T-helper 9 cell (primary cell): ENCODE measurements at places on chromosomes 7 and 10.

GRCh38 chr7:76202666-76203030 is 952 bp downstream of the SRRM3 start:
- DNase-seq, result no peak

GRCh38 chr7:93245525-93246432 is 13.6 kb downstream of the VPS50 start:
- DNase-seq, result no peak

DNA sequence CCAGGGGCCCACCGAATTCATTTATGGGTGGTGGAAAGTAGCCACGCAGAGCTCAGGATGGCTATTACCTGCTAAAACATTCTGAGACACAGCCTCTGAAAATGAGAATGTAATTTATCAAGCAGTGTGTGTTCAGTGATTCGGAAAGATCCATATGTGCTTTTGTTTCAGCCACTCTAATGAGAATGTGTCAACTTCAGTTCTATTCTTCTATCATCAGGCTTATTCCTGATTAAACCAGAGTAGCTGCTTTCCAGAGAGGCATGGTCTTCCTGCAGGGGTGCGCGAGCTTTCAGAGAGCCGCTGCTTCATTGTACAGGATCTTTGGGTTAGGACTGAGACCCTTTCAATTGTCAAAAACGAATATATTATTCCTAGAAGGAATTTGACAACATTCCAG is 167.6 kb downstream of the OTUD1 start:
- no peak for DNase-seq

DNA sequence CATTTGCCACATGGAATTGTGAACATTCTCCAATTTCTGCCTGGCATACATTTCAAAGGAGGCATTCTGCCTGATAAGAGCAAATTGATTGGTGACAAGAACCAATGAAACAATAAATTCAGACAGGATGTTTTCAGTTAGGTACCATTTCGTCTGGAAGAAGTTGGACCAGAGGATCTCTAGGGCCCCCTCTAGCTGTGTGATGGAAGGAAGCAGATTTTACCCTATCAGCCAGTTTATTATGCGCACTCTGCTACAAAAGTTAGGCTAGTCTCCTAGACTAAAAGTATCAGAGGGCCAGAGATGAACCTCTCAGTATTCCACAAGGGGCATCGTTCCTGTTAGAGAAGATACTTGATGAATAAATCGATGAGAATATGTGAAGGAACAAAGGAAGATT is 118.0 kb downstream of the BUB3 start:
- no peak for DNase-seq

DNA sequence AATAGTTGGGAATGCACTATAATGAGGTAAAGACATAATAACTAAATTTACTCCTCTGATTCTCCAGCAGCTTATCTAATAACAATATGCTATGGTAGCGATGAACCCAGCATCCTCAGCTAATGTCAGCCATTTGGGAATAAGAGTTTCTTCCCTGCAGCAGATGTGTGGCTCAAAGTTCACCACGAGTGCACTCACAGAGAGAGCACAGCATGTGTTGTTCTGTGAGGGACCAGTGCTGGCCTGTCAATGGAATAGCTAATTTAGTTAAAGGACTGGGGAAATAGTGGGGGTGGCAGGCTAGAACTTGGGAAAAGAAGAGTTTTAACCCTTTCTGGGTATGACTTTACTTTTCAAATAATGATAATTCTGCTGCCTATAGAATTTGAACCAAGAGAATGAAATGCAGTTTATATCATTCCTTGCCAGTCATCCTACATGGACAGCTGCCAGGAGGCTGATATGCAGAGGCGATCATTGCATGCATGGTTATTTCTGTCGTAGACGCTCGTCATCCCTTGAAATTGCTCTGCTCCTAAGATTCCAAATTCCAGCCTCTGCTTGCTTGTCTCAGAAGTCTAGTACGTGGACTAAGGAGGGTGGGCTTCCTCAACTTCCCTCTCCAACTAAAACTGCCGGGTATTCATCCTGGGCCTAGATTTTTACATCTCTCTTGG is 355.6 kb downstream of the RNLS start:
- no peak for DNase-seq

DNA sequence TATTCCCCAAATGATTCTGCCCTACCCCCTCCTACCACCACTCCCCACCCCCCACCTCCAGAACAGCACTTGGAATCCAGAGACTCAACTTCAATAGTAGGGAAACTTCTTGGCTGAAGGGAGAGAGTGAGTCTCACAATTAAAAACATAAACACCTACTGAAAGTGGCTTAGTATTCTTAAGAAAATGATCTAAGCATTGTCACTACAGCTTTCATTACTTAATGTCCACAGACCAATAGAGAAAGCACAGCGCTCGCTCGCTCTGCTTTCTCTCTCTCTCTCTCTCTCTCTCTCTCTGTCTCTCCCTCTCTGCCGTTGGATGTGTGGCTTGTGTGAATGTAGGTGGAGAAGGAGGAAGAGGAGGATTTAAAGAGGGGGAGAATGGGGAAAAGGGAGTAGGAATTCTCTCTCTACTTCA is 1.5 kb upstream of the SEMA3A start:
- DNase-seq, result no peak

DNA sequence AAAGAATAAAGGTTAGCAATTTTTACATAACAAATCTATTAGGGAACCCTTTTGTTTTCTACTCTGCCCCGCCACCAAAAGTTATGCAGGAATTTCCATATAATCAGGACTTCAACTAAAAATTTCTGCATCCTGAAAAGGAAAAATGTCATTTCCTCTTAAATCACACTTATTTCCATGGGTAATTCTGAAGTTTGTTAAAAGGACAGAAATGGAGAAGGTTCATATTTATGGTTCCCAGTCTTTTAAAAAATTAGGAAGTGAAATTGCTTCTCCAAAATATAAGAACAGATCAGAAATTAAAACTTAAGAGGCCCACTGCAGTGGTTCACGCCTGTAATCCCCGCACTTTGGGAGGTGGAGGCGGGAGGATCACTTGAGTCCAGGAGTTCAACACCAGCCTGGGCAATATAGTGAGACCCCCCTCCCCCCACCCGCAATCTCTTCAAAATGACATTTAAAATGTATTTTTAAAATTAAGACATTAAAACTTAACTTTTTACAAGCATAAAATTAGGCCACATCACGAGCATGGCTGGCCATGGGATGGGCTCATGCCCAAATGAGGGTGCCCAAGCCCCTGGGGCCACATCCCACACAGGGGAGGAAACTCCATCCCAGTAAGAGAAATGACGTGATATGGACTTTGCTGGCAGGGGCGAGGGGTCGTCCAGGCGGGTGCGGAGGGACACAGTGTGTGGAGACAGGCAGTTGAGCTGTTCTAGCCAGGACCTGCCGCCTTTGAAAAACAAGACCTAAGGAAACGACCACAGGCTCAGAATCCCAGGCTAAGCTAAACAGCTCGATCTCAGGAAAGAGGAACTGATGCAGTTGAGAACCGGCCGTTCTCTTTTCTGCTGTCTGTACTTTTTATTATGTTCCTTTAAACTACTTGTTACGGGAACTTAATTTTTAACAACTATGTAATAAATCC is 51.3 kb upstream of the NFE2L3 start:
- no peak for DNase-seq

DNA sequence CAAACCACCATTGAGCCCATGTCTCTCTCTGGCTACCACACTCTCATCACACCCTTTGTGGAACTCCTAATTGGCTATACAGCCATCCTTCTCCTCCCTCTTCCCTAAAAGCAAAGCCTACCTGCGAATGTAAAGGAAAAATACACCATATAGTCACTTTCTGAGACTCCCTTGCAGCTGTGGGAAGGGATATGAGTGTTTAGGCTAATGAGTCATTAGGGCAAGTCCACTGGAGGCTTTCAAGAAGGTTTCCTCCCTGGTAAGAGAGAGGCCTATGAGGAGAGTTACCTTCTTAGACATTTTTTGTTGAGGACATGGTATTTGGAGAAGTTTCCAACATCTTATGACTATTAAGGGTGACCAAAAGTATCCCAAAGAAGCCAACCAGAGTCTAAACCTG is 4.1 kb upstream of the TMEM243 start:
- DNase-seq, result no peak

- DNase-seq, result no peak
These were observed 53.5 kb downstream of the ABLIM1 start for GRCh38 chr10:114604357-114605130.

GRCh38 chr10:98815039-98815885 is 368.5 kb upstream of the HPS1 start:
- DNase-seq, result no peak

DNA sequence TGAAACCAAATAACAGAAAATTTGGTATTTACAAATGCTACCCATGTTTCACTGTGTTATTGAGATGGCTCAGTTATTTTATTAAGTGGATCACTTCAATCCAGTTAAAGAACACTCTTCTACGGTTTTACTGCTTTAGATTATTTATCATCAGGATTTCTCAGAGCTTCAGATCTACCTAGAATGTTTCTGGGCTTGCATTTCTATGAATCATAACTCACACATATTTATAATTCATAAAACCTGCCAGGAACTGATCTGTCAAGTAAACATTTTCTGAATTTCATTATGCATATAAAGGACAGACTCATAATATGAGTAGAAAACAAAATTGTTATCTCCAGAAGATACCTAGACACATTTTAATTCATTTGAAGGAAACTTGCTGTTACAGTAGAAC is 1172.3 kb upstream of the LRRTM3 start:
- no peak for DNase-seq

GRCh38 chr7:1377111-1377909 is 82.0 kb downstream of the MICALL2 start:
- DNase-seq, result no peak

DNA sequence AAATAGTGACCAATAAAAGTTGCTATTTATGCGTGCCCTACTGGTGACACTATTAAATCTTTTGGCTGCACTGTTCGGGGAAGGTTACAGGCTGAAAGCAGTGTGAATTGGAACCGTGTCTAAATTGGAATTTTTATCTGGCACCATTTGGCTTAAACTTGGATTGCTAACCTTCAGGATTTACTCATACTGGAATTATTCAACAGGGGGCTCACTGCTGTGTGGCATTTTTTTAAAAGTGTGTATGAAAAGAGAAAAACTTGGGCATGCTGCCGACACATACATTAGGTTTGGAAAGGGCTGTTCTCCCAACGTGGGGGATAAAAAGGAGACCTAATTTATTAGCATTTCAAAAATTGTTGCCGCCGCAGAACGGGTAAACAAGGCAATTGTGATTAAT is 537.9 kb upstream of the MGMT start:
- no peak for DNase-seq

DNA sequence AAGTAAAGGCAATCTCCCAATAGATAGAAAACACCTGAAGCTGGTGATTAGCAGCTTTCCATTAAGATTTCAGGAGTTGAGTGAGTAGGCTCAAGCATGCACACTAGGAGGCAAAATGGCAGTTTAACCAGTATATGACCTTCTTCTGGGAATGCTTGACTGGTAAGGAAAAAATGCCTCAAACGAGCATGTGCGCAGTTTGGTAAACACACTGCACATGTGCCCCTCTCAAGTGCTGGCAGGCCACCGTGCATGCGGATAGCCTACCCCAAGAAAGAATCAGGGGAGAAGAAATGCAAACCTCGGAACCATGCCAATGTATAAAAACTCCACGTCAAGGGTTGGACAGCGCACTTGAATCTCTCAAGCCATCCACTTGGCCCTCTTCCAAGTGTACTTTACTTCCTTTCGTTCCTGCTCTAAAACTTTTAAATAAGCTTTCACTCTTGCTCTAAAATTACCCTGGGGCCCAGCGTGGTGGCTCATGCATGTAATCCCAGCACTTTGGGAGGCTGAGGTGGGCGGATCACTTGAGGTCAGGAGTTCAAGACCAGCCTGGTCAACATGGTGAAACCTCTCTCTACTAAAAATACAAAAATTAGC is 98.8 kb upstream of the CDK1 start:
- no peak for DNase-seq

- no peak for DNase-seq
These were observed 20.0 kb downstream of the FOXI2 start for GRCh38 chr10:127757033-127757432.

- no peak for DNase-seq
These were observed 95.4 kb downstream of the ZRANB1 start for GRCh38 chr10:125037145-125037877.

DNA sequence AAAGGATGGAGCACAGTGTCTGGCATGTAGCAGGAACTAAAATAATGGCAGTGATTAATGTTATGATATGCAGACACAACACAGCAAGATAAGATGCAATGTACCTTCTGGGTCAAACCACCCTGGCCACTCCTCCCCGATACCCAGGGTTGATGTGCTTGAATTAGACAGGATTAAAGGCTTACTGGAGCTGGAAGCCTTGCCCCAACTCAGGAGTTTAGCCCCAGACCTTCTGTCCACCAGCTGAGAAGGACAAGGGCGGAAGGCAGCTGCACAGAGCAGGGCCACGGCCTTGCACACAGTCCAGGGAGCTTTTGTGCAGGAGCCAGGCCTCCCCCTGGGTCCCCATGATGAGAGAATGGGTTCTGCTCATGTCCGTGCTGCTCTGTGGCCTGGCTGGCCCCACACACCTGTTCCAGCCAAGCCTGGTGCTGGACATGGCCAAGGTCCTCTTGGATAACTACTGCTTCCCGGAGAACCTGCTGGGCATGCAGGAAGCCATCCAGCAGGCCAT is at the start of gene RBP3:
TSS of gene RBP3 (plus strand) at position 226 of the 514 bp plus-strand sequence. CDS start at position 348, 122 bp downstream.
- DNase-seq, result no peak

DNA sequence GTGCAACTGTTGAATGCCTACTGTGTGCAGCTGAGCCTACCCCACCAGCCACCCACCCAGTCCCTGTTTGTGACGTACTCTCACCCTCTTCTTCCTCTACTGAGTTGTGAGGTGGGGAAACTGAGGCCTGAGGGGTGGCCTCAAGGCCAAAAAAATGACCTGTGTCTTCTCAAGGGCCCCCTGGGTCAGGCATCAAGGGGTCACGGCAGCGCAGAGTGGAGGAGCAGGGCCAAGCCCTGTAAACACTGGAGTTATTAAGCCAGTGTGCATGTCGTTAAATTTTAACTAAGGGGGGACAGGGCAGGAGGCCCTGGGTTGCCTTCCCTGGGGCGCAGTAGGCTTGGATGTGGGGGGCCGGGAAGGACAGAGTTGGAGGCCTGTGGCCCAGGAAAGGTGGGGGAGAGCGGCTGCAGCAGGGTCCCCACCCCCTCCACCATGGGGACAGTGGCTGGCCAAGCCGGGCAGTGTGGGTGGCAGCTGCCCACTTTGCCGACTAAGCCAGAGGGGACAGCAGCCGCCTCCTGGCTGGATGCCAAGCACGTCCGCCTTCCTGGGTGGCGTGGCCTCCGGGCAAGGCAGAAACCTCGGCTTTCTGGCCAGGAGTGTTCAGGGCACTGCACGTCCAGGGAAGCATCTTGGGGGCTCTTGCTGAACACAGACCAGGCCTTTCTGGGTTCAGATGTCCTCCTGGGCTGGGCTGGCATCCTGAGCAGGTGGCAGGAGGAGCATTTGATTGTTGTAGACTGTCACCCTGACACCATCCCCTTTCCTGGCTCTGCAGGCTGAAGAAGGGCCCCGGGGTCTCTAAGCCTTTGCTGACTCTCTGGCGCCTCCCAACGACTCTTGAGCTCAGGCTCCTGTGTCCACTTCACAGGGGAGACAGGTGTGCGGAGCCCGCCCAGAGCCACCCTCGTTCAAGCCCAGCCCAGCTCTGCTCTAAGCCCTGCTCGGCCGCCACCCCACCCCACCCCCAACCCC is 1.9 kb downstream of the SLC29A4 start:
- DNase-seq, result no peak
